ENCODE measurements at places on chromosomes 12 and 14. TPM values are rescaled to one million over a fixed set of nuclear protein-coding genes. Genes with fewer than 3 reads are reported as not detected.

- no peak for DNase-seq
Observed at GRCh38 chr12:115945491-115945885, 332.0 kb downstream of the MED13L start.

GRCh38 chr12:91317306-91317705 is 134.7 kb upstream of the DCN start:
- DNase-seq, result no peak

GRCh38 chr14:103856607-103857006 is 9.2 kb upstream of the PPP1R13B start:
- no peak for DNase-seq

BEST3 gene
- not detected for polyA plus RNA-seq
